ENCODE measurements at places on chromosomes 7 and 10. TPM values are rescaled to one million over a fixed set of nuclear protein-coding genes. Genes with fewer than 3 reads are reported as not detected.

- H3K4me3 ChIP-seq: no peak overlapping the region
- peak; percentile 82 for DNase-seq
- H3K27ac ChIP-seq: peak overlapping the region; percentile 58
These were observed 96.6 kb downstream of the FAM53B start for GRCh38 chr10:124647421-124648130.

The FAM241B gene
- total RNA-seq: 3.0 TPM

DNA sequence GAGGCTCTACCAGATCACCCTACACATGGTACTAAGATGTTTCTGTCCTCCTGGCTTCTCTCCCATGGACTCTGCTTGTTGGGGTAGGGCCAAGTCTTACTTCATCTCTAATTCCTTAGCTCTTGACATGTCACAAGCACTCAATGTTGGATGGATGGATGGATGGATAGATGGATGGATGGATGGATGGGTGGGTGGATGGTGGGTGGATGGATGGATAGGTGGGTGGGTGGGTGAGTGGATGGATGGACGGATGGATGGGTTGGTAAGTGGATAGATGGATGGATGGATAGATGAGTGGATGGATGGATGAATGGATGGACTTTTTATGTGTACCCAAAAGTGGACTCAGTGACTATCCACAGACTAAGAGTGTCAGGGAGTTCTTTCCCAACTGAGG, 28.5 kb downstream of the HSPA12A start:
- H3K4me1 ChIP-seq: peaks cover 27% of the 10 kb centered on the region
- DNase-seq: no peak
- H3K36me3 ChIP-seq: no peaks in the 10 kb centered on the region
- no peaks in the 10 kb centered on the region for H3K27me3 ChIP-seq
- no peak overlapping the region for H3K27ac ChIP-seq

The PLAC9 gene
- 20.8 TPM for total RNA-seq

- no peak for DNase-seq
- H3K27me3 ChIP-seq: no peaks in the 10 kb centered on the region
- H3K36me3 ChIP-seq: no peaks in the 10 kb centered on the region
These were observed 136.9 kb downstream of the SLIT1 start for GRCh38 chr10:97048649-97049427.

GRCh38 chr10:97796651-97797050, 24.9 kb upstream of the SFRP5 start:
- no peak overlapping the region for H3K27ac ChIP-seq
- no peaks in the 10 kb centered on the region for H3K36me3 ChIP-seq
- H3K4me3 ChIP-seq: no peak overlapping the region
- peaks cover 3% of the 10 kb centered on the region for H3K27me3 ChIP-seq
- H3K4me1 ChIP-seq: no peaks in the 10 kb centered on the region

GRCh38 chr10:25048450-25048849, 32.0 kb downstream of the THNSL1 start:
- H3K27me3 ChIP-seq: no peaks in the 10 kb centered on the region
- H3K4me1 ChIP-seq: no peaks in the 10 kb centered on the region
- H3K36me3 ChIP-seq: no peaks in the 10 kb centered on the region
- no peak for DNase-seq
- no peak overlapping the region for H3K4me3 ChIP-seq

DNA sequence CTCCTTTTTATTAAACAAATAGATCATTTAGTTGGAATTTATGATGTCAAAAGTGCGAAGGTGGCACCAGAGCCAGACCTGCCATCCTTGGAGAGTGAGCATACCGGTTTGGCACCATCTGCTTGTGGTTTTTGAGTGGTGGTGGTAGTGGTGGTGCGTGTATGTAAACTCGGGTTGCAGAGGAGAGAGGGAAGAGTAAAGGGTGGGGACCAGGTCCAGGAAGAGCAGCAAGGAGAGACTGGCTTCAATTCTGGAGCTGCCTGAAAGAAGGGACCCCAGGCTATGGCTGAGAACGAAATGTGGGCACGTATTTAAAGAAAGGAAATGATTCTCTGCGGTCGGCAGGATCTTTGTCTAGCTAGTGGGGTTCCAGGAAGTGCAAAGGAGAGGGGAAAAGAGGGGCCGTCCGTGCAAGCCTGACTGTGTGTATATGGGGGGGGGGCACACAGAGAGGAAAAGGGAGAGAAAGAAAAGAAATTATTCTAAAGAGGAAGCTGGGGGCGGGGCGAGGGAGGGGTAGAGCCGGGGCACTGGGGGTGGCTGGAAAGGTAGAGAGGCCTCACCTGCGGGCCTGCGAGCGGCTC, 448 bp upstream of the GOLGA7B start:
- H3K27me3 ChIP-seq: peaks cover 41% of the 10 kb centered on the region
- no peak overlapping the region for H3K27ac ChIP-seq
- H3K36me3 ChIP-seq: no peaks in the 10 kb centered on the region
- H3K4me1 ChIP-seq: peaks cover 11% of the 10 kb centered on the region

The NKX1-2 gene
- total RNA-seq: not detected

GRCh38 chr10:100670828-100671479, 74.4 kb upstream of the PAX2 start:
- DNase-seq: no peak
- peaks cover 7% of the 10 kb centered on the region for H3K4me1 ChIP-seq
- no peak overlapping the region for H3K4me3 ChIP-seq
- H3K27ac ChIP-seq: no peak overlapping the region
- peaks cover 26% of the 10 kb centered on the region for H3K27me3 ChIP-seq

The C10orf62 gene
- not detected for total RNA-seq

DNA sequence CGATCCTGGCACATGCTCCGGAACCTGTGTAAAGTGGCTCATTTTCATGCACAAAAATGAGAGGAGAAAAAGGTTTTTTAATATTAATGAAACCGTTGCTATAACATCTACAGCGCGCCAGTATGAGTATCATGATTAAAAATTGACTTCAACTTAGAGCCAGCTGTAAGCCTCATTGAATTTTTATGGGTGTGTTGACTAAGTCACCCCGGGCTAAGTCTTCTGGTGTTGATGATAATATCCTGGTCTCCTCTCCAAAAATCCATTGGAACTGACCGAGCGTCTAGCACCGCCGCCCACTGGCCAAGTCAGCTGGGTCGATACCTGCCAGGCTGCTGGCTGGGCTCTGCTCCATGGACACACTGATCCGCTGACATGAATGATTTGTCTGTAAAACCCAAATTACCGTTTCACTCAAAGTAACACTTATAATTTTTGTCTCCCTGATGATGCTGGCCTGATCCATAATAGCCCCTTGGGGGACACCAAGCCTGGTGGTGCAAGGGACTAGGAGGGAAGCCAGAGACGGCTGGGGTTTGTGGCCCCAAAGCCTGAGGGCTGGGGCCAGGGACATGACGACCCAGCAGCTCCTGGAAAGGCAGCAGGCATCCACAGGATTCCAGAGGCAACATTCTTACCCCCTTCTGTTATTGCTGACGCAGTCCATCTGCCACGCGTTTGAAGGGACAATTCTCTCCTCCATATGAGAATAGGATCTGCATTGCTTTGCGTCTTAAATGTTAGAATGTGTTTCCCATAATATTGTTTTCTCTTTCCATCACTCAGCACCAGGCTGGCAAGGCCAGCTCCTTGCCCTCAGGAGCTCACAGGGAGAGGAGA, 131.0 kb upstream of the PPP2R2D start:
- H3K36me3 ChIP-seq: no peaks in the 10 kb centered on the region
- H3K4me3 ChIP-seq: no peak overlapping the region
- H3K4me1 ChIP-seq: no peaks in the 10 kb centered on the region
- no peaks in the 10 kb centered on the region for H3K27me3 ChIP-seq
- no peak overlapping the region for H3K27ac ChIP-seq

- no peaks in the 10 kb centered on the region for H3K4me1 ChIP-seq
- H3K36me3 ChIP-seq: no peaks in the 10 kb centered on the region
- no peak overlapping the region for H3K27ac ChIP-seq
These were observed 114.0 kb upstream of the CNTNAP2 start for GRCh38 chr7:146002431-146003078.
